Karpas-422 (cell line): ENCODE measurements at places on chromosomes 2 and 18. TPM values are rescaled to one million over a fixed set of nuclear protein-coding genes. Genes with fewer than 3 reads are reported as not detected.

- DNase-seq = no peak
These were observed 16.1 kb upstream of the CIB4 start for GRCh38 chr2:26657265-26657664.

DNA sequence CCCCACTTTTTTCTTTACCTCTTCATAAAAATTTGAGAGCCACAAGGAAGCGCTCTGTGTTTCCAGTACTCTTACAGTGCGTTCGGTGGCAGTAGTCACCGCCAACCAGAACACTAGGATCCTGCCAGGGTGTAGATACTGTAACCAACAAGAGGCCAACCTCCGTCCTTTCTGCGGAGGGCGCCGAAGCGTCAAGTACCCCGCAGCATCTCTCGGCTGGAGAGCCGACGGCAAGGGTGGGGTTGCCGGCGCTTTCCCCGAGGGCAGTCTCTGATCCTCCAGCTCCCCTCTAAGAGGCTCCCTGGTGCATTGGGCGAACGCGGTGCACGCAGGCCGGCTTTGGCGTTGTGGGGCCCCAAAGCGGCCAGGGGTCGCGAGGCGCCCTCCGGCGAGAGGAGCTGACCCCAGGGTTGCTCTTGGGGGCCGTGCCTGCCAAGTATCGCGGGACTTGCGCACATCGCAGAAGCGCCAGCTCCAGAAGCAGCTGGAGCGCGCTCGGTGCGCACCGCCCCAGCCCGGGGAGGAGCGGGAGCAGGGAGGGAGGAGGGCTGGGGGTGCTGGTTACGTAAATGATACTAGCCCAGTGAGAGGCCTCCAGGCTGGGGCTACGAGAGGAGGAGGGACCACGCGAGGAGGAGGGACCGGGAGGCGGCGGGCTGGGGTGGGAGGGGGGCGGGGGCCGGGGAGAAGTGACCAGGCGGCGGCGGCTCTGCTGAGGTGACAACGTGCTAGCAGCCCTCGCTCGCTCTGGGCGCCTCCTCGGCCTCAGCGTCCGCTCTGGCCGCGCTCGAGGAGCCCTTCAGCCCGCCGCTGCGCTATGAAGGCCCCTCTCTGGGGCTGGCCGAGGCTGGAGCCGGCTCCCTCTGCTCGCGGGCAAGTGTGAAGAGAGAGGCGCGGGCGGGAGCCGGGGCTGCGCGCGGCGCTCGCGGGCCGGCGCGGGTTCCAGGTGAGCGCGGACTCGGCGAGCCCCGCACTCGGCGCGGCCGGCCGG lies at the start of gene GALNT13:
Gene GALNT13, plus strand, starts transcription at position 692 of the 991 bp plus-strand sequence.
- no peak for DNase-seq

- peak; percentile 49 for DNase-seq
These were observed 150.7 kb downstream of the DYSF start for GRCh38 chr2:71603851-71604725.

DNA sequence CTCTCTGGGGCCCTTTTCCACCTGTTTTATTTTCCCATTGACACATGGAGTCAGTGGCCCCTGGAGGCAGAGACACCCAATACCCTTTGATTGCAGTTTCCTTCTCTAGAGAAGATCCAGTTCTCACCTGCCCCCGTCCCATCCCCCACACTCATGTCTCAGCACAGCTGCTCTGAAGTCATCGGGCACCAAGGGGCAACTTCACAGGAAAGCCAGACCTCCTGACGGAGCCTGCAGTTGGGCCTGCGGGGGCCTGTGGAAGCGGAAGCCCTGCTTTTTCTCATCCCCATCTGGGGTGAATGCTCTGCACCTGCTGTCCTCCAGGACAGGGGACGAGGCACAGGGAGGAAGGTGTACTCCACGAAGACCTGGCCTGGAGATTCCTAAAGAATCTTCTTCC lies 308.3 kb upstream of the EPAS1 start:
- DNase-seq = no peak

DNA sequence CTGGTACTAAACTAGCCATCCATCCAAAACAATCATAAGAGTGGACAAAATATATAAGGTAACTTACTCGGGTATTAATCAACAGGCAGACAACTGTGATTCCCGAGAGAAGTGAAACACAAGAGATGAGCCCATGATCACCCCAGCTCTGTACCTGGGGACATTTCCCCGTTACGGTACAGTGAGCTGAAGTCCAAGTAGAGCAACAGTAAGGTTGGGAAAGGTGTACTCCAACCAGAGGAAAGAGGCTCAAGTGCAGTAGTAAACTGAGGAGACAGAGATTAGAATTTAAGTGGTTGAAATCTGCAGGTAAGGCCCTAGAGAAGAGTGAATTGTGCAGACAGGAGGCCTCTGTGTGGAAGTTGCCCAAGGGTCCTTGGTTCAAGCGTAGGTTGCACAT lies 30.5 kb upstream of the CHAC2 start:
- DNase-seq = no peak

DNA sequence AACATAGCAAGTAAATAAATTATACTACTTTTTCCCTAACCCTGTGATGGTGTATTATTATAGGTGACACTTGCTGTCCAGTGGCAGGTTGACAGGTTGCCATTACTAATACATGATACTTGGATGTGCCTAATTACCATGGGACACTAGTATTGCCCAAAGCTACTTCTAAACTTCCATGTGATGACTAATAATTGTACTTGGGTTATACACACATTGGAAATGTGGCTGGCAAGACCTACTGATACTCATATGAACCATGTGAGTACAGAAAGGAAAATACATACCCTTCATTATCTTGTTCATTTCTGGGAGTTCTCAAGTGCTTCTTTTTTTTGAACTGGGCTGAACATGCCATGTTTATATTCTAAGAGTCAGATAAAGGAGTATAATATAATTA lies 156.4 kb downstream of the IKZF2 start:
- no peak for DNase-seq

The TFPI gene
- total RNA-seq = not detected in 2 replicates

The DCAF17 gene
- total RNA-seq = 22.3 and 63.2 TPM in 2 replicates

The CNDP1 gene
- total RNA-seq = 0.11 TPM in 1 of 2 replicates, not detected in the other

The ANKRD29 gene
- not detected in 2 replicates for total RNA-seq

The TMEM182 gene
- total RNA-seq = 6.1 and 26.5 TPM in 2 replicates

The ADAM23 gene
- not detected in 2 replicates for total RNA-seq

The SKA1 gene
- total RNA-seq = 20.3 and 28.8 TPM in 2 replicates
